Activated naive CD8-positive, alpha-beta T cell treated with anti-CD3 and anti-CD28 coated beads for 36 hours (primary cell): ENCODE measurements at places on chromosomes 2 and 18. TPM values are rescaled to one million over a fixed set of nuclear protein-coding genes. Genes with fewer than 3 reads are reported as not detected.

The UGT1A5 gene
- not detected for total RNA-seq

The FBLN7 gene
- 8.8 TPM for total RNA-seq

The AGXT gene
- total RNA-seq: not detected

The MOCOS gene
- total RNA-seq: 0.16 TPM

The SMAD2 gene
- total RNA-seq: 101 TPM

The SIX2 gene
- not detected for total RNA-seq

The ASPRV1 gene
- 0.74 TPM for total RNA-seq

The TPO gene
- not detected for total RNA-seq

The DHX57 gene
- total RNA-seq: 22.1 TPM

The RDH14 gene
- 21.2 TPM for total RNA-seq

The PSME4 gene
- 51.8 TPM for total RNA-seq

The OR6B3 gene
- total RNA-seq: not detected

The AMER3 gene
- not detected for total RNA-seq

The ASB18 gene
- total RNA-seq: not detected

The VAMP5 gene
- total RNA-seq: 27.9 TPM

The NAT8 gene
- total RNA-seq: not detected

The LRRC30 gene
- total RNA-seq: not detected

The PARD6G gene
- total RNA-seq: 0.26 TPM

The CHRNG gene
- not detected for total RNA-seq

The CIAO1 gene
- 73.9 TPM for total RNA-seq

The MYCN gene
- 0.16 TPM for total RNA-seq

The USP34 gene
- 59.4 TPM for total RNA-seq

The IL36A gene
- total RNA-seq: not detected

The CREB1 gene
- 71.9 TPM for total RNA-seq

The UGT1A10 gene
- not detected for total RNA-seq

The SULT1C2 gene
- not detected for total RNA-seq

The HOXD10 gene
- not detected for total RNA-seq

The SNORC gene
- 1.5 TPM for total RNA-seq

The ZBTB7C gene
- not detected for total RNA-seq

The NETO1 gene
- total RNA-seq: not detected

The PUM2 gene
- total RNA-seq: 107 TPM

The ANO7 gene
- 3.4 TPM for total RNA-seq

The ALPP gene
- total RNA-seq: not detected

The ZEB2 gene
- 10.5 TPM for total RNA-seq

The LAPTM4A gene
- total RNA-seq: 20.9 TPM

The CD302 gene
- total RNA-seq: 0.37 TPM

The BCL11A gene
- total RNA-seq: 1.8 TPM

The KIAA2012 gene
- not detected for total RNA-seq

The GLI2 gene
- not detected for total RNA-seq

The LCT gene
- total RNA-seq: 0.31 TPM

The PRKAG3 gene
- not detected for total RNA-seq

The CXCR1 gene
- not detected for total RNA-seq

The INO80D gene
- 15.6 TPM for total RNA-seq

The TSN gene
- total RNA-seq: 99.5 TPM

The GYPC gene
- 171 TPM for total RNA-seq

The BCS1L gene
- total RNA-seq: 90.3 TPM

The HADHB gene
- 73.2 TPM for total RNA-seq

The CAPN14 gene
- total RNA-seq: 0.42 TPM

The RIT2 gene
- total RNA-seq: not detected

The TXNDC9 gene
- total RNA-seq: 30.0 TPM

The HOXD1 gene
- total RNA-seq: not detected

The TNFAIP6 gene
- not detected for total RNA-seq

The MYO3B gene
- total RNA-seq: 0.04 TPM

The RBM43 gene
- 4.8 TPM for total RNA-seq

The PTPN2 gene
- total RNA-seq: 57.2 TPM

The MC5R gene
- not detected for total RNA-seq

The REG3G gene
- not detected for total RNA-seq

The CRYGD gene
- not detected for total RNA-seq
